HFFc6 (cell line): ENCODE measurements at places on chromosomes 3 and 15. TPM values are rescaled to one million over a fixed set of nuclear protein-coding genes. Genes with fewer than 3 reads are reported as not detected.

The IL5RA gene
- total RNA-seq, result not detected in 3 replicates

The GOLGA6L7 gene
- total RNA-seq, result not detected in 3 replicates

The KIF7 gene
- total RNA-seq, result 23.3 to 28.9 TPM (median 26.4 TPM) in 3 replicates

The IGSF11 gene
- not detected in 3 replicates for total RNA-seq

The ACTC1 gene
- 6.8 to 30.5 TPM (median 15.3 TPM) in 3 replicates for total RNA-seq

The FGD5 gene
- total RNA-seq, result not detected in 3 replicates

The CAND2 gene
- 4.7 to 12.5 TPM (median 4.8 TPM) in 3 replicates for total RNA-seq

The FBXW12 gene
- not detected in 3 replicates for total RNA-seq

The ROPN1 gene
- not detected in 3 replicates for total RNA-seq

The MASP1 gene
- 31.5 to 109 TPM (median 33.9 TPM) in 3 replicates for total RNA-seq

The ZNF620 gene
- 0.57 and 0.94 TPM in 2 replicates for total RNA-seq

The ZNF660 gene
- total RNA-seq, result 0.08 to 0.09 TPM in 2 of 3 replicates, not detected in the other

The C3orf49 gene
- not detected in 3 replicates for total RNA-seq

The CAMP gene
- not detected in 3 replicates for total RNA-seq

The KCNAB1 gene
- total RNA-seq, result not detected in 3 replicates

The SAMMSON gene
- not detected in 3 replicates for total RNA-seq

The SLC9C1 gene
- total RNA-seq, result not detected in 2 replicates

The PGBD4 gene
- 2.1 to 2.8 TPM (median 2.4 TPM) in 3 replicates for total RNA-seq

The PIERCE2 gene
- total RNA-seq, result 0.58 to 1.1 TPM (median 0.80 TPM) in 3 replicates

The SCN11A gene
- total RNA-seq, result not detected in 3 replicates

The NEIL1 gene
- total RNA-seq, result 0.69 to 2.5 TPM (median 1.3 TPM) in 3 replicates

The ZNF501 gene
- 1.3 and 1.8 TPM in 2 replicates for total RNA-seq

The ALDH1L1 gene
- total RNA-seq, result not detected in 3 replicates

The SLC22A14 gene
- total RNA-seq, result 0.15 to 0.17 TPM in 2 of 3 replicates, not detected in the other

The COMMD4 gene
- 84.3 to 119 TPM (median 87.9 TPM) in 3 replicates for total RNA-seq

The IQCF6 gene
- not detected in 2 replicates for total RNA-seq

The IQCH gene
- total RNA-seq, result 1.3 and 2.2 TPM in 2 replicates

The SPINK8 gene
- total RNA-seq, result not detected in 3 replicates

The CAMKV gene
- not detected in 3 replicates for total RNA-seq

The TMEM108 gene
- total RNA-seq, result not detected in 3 replicates

The TYRO3 gene
- 14.0 to 24.5 TPM (median 18.7 TPM) in 3 replicates for total RNA-seq

The SH3GL3 gene
- total RNA-seq, result not detected in 3 replicates

The LCTL gene
- 0.72 to 0.76 TPM in 2 of 3 replicates, not detected in the other for total RNA-seq

The CSPG5 gene
- 0.21 TPM in 1 of 3 replicates, not detected in the others for total RNA-seq

The IL16 gene
- total RNA-seq, result not detected in 3 replicates

The ALCAM gene
- 340 to 420 TPM (median 376 TPM) in 3 replicates for total RNA-seq

The NPAP1 gene
- not detected in 3 replicates for total RNA-seq

The EPB42 gene
- not detected in 3 replicates for total RNA-seq

The CCDC39 gene
- total RNA-seq, result not detected in 2 replicates

The MGA gene
- 12.9 to 16.4 TPM (median 15.4 TPM) in 3 replicates for total RNA-seq

The PPP2R3A gene
- total RNA-seq, result 19.0 to 26.1 TPM (median 19.7 TPM) in 3 replicates

The CCR8 gene
- not detected in 3 replicates for total RNA-seq

The MUC13 gene
- 0.06 to 0.10 TPM (median 0.08 TPM) in 3 replicates for total RNA-seq

The ALG1L2 gene
- total RNA-seq, result not detected in 3 replicates

The SAXO2 gene
- total RNA-seq, result 0.96 to 1.8 TPM (median 1.2 TPM) in 3 replicates

The SRGAP3 gene
- 0.23 to 0.64 TPM (median 0.59 TPM) in 3 replicates for total RNA-seq

The CLCN2 gene
- total RNA-seq, result 3.4 to 3.7 TPM (median 3.6 TPM) in 3 replicates

The STAB1 gene
- not detected in 3 replicates for total RNA-seq

The KLF15 gene
- 0.63 to 1.2 TPM (median 0.70 TPM) in 3 replicates for total RNA-seq

The PLSCR5 gene
- total RNA-seq, result not detected in 3 replicates

The KCNMB3 gene
- total RNA-seq, result 0.26 to 0.53 TPM (median 0.51 TPM) in 3 replicates

The TICRR gene
- 2.7 to 6.2 TPM (median 5.4 TPM) in 3 replicates for total RNA-seq

The C3orf85 gene
- not detected in 3 replicates for total RNA-seq

The UCN2 gene
- total RNA-seq, result 4.4 to 6.8 TPM (median 4.4 TPM) in 3 replicates

The MAGEL2 gene
- total RNA-seq, result not detected in 3 replicates
